ENCODE measurements at places on chromosomes 11 and 22. TPM values are rescaled to one million over a fixed set of nuclear protein-coding genes. Genes with fewer than 3 reads are reported as not detected.

MS4A3 gene
- total RNA-seq: 0.44 TPM

- H3K36me3 ChIP-seq: no peaks in the 10 kb centered on the region
- no peaks in the 10 kb centered on the region for H3K27me3 ChIP-seq
- no peak for DNase-seq
- H3K4me1 ChIP-seq: no peaks in the 10 kb centered on the region
- H3K4me3 ChIP-seq: no peak overlapping the region
- H3K27ac ChIP-seq: no peak overlapping the region
Measured at GRCh38 chr11:129223701-129224149, 31.6 kb upstream of the ARHGAP32 start.

DNA sequence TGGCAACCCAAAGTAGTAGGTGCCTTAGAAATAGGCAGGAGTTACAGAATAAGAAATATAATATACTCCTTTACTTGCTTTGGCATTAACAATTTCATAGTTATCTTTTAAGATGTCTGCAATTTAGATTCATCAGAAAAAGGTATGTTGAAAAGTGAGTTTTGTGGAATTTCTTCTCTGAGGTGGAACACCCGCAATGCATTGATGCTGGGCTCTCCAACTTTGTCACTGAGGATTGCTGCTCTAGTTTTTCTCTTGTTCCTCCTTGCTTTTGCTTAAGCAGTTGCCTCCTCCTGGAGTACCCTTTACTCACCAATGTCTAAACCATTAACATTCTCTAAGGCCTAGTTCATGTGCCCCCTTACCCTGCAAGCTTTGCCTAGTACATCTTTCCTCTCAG, 14.1 kb upstream of the ME3 start:
- H3K4me1 ChIP-seq: no peaks in the 10 kb centered on the region
- no peaks in the 10 kb centered on the region for H3K27me3 ChIP-seq
- no peak overlapping the region for H3K4me3 ChIP-seq
- no peak overlapping the region for H3K27ac ChIP-seq
- DNase-seq: no peak

- no peaks in the 10 kb centered on the region for H3K36me3 ChIP-seq
- H3K4me3 ChIP-seq: no peak overlapping the region
- H3K27ac ChIP-seq: no peak overlapping the region
Measured at GRCh38 chr22:47782328-47783075, 1020.1 kb downstream of the TBC1D22A start.
